ENCODE measurements at places on chromosomes 11 and 22.

- no peak for DNase-seq
Measured at GRCh38 chr11:63521896-63522295, 14.7 kb upstream of the PLAAT4 start.

DNA sequence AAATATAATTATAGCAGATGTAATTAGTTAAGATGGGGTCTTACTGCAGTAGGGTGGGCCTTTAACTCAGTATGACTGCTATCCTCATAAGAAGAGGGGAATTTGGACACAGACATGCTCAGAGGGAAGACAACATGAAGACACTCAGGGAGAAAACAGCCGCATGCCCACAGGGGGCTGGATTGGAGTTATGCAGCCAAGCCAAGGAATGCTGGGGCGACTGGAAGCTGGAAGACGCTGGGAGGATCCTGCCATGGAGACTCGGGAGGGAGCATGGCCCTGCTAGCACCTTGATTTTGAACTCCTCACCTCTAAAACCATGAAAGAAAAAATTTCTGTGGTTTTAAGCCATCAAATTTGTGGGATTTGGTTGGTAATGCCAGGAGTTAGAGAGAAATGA lies 40.9 kb downstream of the PANX1 start:
- no peak for DNase-seq

DNA sequence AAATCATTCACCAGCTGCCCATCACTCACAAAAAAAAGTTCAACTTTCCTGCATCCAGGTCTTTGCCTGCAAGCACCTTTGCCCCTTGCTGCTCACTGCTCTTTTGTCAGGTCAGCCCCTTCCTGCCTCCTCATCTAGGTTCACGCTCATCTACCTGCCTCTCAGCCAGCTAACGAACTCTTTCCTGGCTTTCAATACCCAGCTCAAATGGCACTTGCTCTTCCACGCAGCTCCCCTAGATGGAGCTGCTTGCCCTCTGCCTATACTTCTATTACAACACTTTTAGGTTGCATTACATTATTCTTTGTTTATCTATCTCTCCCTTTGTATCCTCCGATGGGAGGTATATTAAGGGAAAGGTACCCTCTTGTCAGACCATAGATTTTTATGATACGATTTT lies 78.9 kb upstream of the TBCEL start:
- no peak for DNase-seq

DNA sequence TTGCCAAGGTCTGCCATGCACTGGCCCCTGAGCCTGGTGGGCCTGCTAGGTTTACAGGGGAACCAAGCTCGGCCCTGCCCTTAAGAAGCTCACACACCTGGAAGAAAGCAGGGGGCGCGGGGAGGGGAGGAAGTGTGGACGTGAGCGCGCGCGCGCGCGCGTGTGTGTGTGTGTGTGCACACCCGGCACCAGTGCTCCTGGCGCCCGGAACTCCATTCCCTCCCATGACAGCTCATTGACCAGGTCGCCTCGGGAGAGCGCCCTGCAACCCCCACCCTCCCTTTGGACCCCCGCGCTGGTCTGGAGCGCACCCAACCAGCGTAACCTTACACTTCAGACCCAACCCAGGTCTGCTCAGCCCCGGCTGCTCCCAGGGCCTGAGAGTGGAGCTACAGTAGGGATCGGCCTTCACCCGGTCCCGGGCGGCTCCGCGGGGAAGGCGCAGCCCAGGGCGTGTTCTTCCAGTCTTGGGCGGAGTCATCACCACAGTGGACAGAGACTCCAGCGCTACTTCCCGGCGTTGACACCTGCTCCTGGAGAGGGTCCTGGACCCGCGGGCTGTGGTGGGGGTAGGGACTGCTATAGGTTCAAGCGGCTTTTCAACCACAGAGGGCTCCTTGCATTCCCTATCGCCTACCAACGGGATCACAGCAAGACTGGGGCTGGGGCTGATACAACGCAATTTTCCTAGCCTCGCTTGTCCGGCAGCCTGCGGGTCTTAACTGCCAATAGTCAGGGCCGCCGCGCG lies 1.5 kb downstream of the GALNT18 start:
- no peak for DNase-seq

GRCh38 chr11:10514709-10515108 lies 26.3 kb downstream of the RNF141 start:
- no peak for DNase-seq

DNA sequence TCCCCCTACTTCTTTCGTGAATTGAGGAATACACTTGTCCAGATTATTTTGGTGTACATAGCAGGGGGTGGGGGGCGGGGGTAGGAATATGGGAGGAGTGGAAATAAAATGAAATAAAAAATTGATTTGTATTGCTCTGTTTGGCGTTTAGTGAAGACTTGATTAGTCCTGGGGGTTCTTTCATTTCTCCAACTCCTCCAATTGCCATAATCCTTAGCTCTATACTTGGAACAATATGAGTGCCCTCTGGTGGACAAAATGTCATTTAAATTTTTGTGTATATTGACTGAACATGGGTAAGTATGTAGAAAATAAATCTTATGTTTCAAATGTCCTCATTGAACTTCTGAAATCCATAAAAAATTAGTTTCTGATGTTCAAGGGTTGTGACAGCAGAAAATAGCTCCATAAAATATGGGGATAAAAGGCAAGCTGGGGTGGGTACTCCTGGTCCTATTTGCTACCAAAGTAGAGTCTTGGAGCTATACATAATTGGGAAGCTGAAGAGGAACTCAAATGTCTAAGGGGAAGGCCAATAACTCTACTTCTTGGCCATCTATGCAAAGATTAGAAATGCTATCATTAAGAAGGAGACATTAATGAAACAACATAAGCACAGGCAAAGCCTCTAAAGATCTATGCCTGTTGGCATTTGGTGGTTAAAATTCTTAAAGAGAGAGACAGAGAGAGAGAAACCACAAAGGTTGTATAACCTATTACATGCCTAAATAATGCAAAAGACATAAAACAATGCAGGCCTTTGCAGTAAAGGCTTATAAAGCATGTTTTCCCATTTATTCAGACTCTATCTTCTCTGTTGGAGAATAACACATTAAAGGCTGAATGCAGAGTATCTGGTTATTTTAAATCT lies 421.6 kb downstream of the METTL15 start:
- DNase-seq = no peak

DNA sequence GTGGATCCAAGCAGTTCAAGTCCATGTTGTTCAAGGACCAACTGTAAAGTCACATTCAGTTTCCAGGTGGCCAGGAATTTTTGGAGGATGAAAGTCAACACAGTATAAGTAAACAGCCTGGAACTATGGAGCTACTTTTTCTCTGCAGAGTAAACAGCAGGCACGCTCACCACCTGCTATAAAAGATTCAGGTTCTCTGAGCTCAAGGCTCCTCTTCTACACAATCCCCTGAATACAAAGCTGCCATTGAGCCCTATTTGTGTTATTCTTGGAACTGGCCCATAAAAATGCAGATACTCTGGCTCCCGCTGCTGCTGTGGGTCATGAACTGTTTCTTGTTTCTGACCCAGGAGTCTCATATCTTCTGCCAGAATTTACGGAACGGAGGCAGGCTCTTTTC lies 56.9 kb upstream of the PRR5 start:
- DNase-seq = no peak

DNA sequence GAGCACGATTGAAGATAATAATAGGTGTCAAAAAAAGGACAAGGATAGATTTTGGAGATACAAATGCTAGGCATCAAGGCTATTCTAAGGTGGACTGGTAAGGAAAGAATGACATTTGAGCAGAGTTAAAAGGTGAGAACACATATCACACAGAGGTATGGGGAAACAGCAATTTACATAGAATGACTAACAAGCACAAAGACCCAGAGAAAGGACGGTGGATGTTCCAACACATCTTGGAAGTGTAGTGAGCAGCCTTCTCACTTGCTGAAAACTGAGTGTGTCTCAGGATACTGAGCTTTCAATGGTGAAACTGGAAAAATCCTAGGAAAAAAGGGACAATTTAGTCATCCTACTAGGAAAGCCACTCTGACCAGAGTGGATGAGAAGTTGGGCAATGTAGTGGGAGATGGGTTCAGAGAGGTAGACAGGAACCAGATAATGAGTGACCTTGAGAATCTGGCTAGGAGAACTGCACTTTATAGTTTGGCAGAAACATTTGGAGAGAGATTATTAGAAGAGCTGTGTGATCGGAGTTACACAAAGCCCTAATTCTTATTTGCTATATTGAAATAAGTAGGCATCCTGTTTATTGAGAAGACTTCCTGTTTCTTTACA lies 706.0 kb downstream of the KCNA4 start:
- DNase-seq = no peak

DNA sequence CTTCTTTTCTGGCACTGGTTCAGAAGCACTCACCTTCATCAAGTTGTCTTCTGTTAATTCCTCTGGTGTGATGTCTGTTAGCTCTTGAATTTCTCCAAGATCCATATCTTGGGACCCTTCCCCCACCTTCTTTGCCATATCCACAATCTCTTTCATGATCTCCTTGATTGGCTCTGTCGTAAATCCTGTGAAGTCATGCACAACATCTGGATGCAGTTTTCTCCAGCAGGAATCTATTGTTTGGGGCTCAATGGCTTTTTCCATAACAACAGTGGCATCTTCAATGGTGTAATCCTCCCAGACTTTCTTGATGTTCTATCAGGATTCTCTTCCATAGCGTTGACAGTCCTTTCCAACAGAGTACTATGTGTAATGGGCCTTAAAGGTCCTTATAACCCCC lies 96.9 kb downstream of the CSTPP1 start:
- no peak for DNase-seq

DNA sequence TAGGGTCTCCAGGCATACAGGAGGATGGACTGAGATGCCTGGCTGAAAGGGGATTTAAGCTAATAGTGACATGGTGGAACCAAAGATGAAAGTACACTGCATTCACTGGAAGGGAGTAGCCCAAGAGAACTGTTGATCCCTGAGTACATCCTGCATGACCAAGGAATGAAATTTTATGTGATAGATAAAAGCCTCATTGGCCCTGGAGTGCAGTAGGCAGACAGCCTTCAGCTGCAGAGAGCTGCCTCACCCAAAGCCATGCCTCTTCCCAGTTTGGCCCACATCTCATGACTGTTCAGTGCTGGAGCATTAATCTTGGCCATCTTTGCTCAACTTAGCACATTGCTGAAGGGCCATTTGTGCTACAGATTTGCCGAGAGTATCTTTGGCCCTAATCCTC lies 8.0 kb downstream of the KDM4E start:
- no peak for DNase-seq

- no peak for DNase-seq
Measured at GRCh38 chr11:92111287-92111686, 113.3 kb upstream of the FAT3 start.

Measured in stimulated activated CD4-positive, alpha-beta T cell treated with anti-CD3 and anti-CD28 coated beads, Interleukin-2, amount 100 ng/mL, for 24 hours (primary cell).